ENCODE measurements at places on chromosomes 5 and 9.

- peak; percentile 39 for DNase-seq
These were observed 4.7 kb upstream of the PURA start for GRCh38 chr5:140109018-140109758.

GRCh38 chr9:76677481-76678055 lies 86.7 kb upstream of the PCA3 start:
- DNase-seq: no peak

DNA sequence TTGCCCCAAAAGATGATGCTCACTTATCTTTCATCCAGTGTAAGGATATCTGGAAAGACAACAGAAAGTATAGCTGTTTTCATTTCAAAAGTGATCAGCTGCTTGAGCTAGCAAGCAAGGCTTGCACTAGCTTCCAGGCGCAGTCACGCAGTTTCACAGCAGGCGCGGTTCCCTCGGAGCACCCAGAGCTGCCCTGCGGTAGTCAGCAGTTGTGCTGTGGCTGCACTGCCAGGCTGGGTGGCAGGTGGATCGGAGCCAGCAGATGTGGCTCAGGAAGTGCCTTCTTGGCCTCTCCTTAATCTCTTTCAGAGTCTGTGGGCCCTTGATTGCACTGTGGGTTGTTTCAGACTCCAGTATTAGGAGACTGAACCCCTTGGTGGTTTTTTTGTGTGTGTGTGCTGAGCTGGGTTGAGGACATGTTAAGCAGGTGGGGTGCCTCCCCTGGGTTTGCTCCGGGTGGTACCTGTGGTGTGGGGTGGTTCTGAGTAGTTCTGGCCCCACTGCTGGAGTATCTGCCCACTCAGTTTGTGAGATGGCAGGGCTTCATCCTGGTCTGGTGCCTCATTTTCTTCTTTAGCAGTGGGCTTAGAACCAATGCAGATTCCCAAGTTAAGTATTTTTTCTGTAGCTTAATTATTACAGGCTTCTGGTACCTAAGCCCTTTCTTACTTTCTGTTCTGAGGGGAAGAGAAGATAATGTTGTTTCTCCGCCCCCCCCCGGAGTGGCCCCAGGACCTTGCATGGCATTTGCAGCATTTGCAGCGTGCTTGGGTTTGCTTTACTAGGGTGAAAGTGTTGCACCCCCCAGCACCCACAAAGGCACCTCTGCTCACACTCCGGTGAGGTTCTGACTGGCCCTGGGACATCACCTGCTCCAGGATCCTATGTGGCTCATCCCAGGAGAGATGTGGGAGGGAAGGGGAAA lies 16.4 kb downstream of the TENT4A start:
- no peak for DNase-seq

GRCh38 chr9:106450549-106450948 lies 412.4 kb upstream of the ZNF462 start:
- no peak for DNase-seq

GRCh38 chr5:138601444-138601843 lies 26.2 kb upstream of the HSPA9 start:
- no peak for DNase-seq

DNA sequence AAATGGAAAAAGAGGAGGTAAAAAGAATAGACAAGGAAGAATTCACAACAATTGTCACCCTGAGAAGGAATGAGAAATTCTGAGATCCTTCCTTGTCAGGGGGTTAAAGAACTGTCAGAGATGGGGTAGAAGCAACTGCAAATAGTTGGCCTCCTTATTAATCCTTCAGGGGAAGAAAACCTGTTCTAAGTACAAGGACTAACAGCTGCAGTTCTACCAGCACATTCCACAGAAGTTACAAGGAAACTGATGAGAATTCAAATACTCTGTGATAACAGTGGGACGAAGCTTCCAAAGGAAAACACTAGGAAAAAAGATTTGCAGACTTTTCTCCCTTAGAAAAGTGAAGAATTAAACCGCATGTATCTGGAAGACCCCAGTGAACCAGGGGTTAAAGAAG lies 93.7 kb downstream of the OR2K2 start:
- no peak for DNase-seq

GRCh38 chr5:66757219-66757833 lies 161.1 kb downstream of the MAST4 start:
- DNase-seq: peak; percentile 68

DNA sequence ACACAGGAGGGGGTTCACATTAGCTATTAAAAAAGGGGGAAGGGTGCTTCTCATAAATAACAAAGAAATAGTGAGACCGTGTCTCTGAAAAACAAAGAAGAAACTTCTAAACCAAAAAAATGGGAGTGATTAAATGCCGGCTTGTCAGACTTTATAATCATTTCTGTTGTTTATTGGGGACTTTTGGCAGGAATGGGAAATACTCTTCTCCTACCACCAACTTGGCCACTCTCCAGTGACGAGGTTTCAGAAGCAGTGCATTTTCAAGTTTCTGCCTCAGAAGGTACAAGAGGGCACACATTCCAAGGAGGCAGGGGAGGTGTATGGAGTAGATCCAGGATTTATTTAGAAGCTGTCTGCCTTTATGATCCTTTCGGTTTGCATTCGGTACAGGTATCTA lies 46.2 kb downstream of the LIX1 start:
- DNase-seq: no peak

- DNase-seq: no peak
These were observed 319.3 kb upstream of the ADAMTSL1 start for GRCh38 chr9:18154661-18155060.

GRCh38 chr5:130099008-130099407 lies 194.7 kb downstream of the CHSY3 start:
- DNase-seq: no peak

DNA sequence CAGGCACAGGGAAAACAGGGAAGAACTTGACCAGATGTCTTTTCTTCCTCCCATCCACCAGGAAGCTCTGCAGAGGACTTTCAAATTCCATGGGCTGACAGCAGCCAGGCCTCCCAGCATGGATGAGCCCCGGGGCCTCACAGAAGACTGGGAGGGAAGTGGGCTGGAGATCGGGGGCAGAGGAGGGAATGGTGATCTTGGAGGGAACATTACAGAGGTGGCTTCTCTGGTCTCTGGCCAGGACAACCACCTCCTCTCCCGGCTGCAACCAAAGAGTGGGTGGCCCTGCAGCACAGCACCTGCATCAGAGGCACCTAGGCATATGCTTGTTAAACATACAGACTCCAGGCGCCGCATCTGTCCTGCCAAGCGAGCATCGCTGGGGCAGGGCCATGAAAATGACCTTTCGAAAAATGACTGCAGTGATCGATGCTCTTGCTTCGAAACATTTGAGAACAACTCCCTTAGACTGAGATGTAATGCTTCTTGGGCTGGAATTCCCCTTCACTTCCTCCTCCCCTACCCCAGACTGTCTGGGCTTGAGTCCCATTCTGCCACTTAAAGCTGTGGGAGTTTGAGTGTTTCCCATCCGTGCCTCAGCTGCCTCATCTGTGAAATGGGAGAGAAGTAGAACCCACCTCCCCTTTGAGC lies 68.7 kb upstream of the UNC5A start:
- DNase-seq: no peak

DNA sequence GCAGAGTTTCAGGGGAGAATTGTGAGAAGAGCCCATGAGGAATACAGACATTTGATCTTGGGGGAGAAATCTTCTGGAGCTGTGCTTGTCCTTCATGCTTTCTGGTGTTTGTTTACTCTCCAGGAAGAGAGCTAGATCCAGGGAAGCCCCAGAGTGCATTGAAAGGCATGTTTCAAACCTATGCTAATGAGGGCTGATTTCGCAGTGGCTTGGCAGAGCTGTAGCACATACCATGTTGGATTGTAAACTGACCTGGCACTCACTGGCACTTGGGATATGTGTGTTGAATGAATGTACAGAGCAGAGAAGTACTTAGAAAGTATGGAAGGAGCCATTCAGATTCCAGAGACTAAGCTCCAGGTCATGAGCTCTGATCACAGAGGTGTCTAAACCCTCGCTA lies 30.9 kb downstream of the TNFSF8 start:
- DNase-seq: no peak

- DNase-seq: no peak
These were observed 20.3 kb downstream of the CAMSAP1 start for GRCh38 chr9:135887021-135887507.

GRCh38 chr5:136235321-136235720 lies 42.4 kb upstream of the SMIM32 start:
- no peak for DNase-seq

- no peak for DNase-seq
These were observed 166.0 kb downstream of the CDH9 start for GRCh38 chr5:26872337-26872736.

DNA sequence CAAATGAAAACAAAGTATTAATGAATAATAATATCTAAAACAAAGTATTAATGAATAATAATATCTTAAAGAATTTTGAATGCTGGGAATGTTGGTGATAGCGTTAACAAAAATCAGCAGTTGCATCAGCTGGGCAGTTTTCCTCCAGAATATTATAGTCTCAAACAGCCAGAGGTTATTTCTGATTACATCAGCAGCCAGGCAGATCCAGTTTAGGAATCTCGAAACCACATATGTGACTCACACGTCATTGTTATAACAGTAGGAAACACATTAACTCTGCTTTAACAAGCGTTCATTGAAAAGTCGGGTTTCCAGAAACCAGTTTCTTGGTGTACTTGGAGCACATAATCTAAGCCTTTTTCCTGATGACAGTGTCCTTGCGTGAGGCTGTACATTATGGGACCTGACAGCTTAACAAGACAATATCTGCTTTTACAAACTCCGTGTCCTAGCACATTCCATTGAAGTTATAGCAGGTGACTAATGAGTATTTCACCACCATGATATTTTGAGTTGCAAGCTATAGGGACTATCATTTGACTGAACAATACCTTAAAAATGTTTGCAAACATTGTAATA lies 559.5 kb upstream of the KLF4 start:
- DNase-seq: no peak

- DNase-seq: no peak
These were observed 130.5 kb downstream of the ADGRV1 start for GRCh38 chr5:90689064-90689463.

DNA sequence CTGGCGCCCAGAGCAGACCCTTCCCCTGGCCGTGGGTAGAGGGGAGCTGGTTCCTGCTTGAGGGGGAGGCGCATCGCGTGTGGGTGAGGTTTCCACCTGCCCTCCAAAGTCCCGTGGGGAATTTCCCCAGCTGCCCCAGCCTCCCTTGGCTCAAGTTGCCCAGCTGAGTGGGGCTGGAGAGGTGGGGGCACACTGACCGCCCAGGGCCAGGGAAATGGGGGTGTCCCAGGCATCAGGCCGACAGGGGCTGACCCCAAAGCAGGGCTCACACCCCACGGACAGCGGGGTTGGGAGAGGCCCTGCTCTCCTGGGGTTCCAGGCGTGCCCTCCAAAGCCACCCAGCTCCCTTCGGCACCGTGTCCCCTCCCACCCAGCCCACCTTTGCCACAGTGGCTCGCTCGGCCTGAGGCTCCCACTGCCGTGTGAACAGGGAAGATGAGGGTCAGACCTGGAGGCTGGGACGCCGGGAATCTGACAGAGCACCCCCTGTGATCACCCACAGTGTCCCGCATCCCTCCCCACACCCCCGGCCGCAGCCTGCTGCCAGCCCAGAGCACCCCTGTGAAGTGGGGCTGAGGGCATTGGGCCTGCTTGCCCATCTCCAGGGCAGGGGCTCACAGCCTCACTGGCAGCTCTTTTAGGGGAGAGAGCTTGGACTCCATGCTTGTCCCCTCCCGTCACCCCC lies 933 bp upstream of the EGFL7 start:
- no peak for DNase-seq

DNA sequence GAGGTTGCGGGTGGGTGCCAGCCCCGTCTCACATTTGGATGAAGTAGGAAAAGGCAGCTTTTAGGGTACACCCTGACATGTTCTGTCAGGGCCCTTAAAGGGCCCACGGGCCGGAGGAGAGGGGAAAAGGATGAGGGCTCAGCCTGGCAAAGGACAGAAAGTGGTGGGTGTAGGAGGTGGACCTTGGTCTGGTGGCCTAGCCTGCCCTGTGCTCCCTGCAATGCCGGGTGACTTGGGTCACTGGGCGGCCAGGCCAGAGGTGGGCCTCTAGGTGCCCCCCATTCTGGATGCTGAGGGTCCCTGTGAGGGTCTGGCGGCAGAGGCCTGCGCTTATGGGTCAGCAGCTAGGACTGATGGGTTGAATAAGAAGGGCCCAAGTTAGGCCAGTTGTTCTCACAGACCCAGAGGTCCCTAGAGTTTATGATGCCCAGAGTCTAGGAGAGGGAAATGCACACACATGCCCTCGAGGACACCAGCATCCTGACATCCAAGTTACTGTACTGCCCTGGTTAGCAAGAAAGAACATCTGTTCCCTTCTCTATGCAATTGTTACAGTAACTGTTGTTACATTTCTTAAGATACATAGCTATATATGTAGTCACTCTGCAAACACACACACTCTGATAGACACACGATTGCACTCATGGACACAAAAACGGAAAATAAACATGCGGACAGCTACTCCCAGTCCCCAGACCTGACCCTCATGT lies 12.5 kb downstream of the TRIM7 start:
- no peak for DNase-seq

GRCh38 chr5:94159144-94159543 lies 417.7 kb upstream of the POU5F2 start:
- no peak for DNase-seq

GRCh38 chr5:87266914-87267573 lies 639 bp upstream of the RASA1 start:
- DNase-seq: no peak

GRCh38 chr9:69444021-69444420 lies 119.0 kb downstream of the ENTREP1 start:
- no peak for DNase-seq

GRCh38 chr9:73527521-73527920 lies 375.9 kb downstream of the ANXA1 start:
- DNase-seq: no peak

- DNase-seq: no peak
These were observed 230.8 kb downstream of the BNC2 start for GRCh38 chr9:16639644-16640043.

DNA sequence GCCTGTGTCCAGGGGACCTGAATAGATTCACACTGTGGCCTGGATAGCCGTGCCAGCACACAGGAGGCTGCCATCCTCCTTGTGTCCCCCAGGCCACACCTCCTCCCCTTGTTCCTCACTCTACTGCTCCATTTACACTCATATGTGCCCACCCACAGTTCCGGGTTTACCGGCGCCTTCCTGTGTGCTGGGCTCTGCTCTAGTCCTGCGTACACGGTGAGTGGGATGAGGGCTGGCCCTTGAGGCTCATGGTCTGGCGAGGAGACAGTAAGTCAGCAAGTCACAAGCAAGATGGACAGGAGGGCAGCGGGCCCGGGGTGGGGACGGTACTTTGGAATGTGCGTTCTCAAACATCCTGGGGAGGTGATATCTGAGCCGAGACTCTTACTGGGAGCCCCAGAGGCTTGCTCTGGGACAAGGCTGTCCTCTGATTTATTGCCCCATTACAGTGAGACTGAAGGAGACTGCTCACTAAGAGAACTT lies 32.4 kb upstream of the NXNL2 start:
- DNase-seq: peak; percentile 42

DNA sequence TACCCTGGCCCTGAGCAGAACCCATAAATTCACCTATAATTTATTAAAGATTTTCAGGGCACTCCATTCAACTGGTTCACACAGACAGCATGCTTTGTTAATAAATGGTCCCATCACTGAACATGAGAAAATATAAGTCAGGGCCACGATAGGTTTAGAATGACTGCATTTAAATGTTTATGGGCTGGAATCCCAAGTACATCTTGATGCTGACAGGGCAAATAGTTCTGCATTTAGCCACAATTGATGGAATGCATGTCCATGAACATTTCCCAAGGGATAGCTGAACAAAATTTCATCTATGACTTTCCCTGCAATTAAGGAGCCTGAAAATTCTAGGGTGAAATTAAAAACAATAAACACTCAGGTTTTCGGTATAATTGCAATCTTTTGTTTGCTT lies 124.5 kb downstream of the CAAP1 start:
- DNase-seq: no peak

Measured in left kidney (tissue), 8 donors.